ENCODE measurements at places on chromosomes 7 and 10.

GRCh38 chr7:151135525-151135845, 32.0 kb downstream of the GBX1 start:
- DNase-seq = no peak

DNA sequence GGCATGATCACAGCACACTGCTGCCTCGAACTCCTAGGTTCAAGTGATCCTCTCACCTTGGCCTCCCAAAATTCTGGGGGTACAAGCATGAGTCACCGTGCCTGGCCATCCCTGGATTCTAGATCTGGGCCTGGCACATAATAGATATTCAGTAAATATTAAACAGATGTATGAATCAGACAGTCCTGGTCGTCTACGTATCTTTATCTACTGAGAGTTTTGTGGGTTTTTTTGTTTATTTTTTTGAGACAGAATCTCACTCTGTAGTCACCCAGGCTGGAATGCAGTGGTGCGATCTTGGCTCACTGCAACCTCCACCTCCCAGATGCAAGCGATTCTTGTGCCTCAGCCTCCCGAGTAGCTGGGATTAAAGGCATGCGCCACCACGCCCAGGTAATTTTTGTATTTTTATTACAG, 24.3 kb upstream of the ITGB1 start:
- DNase-seq = no peak

DNA sequence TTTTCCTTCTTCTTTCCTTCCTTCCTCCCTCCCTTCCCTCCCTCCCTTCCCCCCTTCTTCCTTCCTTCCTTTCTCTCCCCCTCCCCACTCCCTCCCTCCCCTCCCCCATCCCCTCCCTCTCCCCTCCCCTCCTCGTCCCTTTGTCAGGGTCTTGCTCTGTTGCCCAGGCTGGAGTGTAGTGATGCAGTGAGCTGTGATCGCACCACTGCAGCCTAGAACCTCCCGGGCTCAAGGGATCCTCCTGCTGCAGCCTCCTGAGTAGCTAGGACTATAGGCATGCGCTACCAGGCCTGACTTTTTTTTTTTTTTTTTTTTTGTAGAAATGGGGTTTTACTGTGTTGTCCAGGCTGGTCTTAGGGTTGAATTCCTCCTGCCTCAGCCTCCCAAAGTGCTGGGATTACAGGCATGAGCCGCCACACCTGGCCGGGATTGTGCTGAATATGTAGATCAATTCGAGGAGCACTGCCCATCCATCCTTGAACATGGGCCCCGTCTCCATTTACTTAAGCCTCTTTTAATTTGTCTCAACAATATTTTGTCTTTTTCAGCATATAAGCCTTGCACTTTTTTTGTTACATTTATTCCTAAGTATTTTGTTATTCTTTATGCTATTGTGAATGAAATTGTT, 23.4 kb downstream of the GRIFIN start:
- no peak for DNase-seq

- no peak for DNase-seq
Observed at GRCh38 chr7:112866424-112866823, 76.2 kb upstream of the TMEM168 start.

- no peak for DNase-seq
Observed at GRCh38 chr7:149793261-149793660, 19.9 kb upstream of the ZNF467 start.
